Amniotic stem cell (primary cell): ENCODE measurements at places on chromosomes 12 and 14.

GRCh38 chr14:95184413-95184790, 27.1 kb upstream of the DICER1 start:
- DNase-seq = no peak

DNA sequence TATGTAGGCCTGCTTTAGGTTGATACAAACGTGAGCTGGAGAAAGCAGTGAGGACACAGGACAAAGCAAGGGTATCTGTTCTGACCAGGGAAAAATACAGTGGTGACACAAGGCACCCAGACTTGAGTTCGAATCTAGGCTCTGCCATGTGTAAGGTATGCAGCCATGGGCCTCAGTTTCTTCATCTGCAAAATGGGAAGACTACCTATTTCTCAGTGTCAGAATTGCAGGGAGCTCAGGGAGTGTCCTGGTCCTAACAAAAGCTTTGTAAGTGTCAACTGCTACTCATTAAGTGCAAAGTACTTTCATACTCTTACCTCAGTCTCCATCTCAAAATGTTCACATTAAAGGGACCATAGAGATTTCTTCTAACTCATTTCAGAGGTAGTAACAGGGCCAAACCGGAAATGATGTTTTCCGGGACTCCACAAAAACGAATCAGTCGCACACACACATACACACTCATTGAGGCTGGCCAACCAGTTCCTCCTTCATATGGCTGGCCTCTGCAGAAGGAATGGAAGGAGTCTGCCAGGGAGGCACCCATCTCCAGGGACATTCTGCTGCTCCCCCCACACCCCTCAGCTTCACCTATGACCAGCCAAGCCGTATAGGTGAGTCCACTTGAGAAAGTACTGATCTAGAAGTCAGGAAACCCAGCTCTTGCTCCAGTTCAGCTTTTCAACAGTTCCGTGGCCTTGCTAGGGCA, 7.8 kb downstream of the CTDSP2 start:
- DNase-seq = no peak

- DNase-seq = no peak
Measured at GRCh38 chr14:66242001-66242400, 244.2 kb upstream of the CCDC196 start.

DNA sequence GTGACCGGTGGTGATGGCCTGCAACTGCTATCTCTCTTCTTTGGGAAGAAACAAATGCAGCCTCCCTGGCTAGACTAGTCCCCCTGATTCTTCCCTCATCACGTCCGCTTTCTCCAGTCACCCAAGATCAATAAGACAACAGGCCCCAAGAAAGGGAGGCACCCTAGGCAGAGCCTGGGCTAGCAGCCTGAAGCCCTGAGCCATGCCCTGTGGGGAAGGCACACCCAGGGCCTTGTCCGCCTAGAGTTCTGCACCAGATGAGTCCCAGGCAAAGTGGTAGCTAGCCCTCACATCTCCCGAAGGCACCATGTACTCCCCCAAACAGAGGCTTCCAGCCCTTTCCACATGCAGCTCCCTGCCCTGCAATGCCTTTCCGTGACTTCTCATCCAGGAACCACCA, 35.1 kb downstream of the CAMKK2 start:
- no peak for DNase-seq

DNA sequence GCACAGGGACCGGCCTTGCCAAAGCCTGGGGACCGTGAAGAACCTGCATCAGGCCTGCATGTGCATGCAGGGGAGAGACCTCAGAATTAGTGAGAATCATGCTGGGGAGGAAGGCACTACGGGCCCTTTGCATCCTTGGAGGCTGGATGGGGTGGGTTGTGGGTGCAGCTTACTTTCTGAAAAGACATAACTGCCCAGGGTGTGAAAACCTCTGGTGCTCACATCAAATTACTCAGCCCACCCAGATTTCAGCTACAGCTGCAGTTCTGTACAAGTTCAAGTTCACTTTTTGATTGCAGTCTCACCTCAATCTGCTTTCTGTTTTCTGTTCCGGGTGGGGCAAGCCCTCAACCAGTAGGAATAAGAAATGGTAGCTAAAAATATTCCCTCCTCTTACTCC, 130.6 kb downstream of the SLC15A4 start:
- no peak for DNase-seq

- DNase-seq = no peak
Measured at GRCh38 chr12:82130762-82131161, 227.4 kb downstream of the CCDC59 start.
